GM12878 (cell line): ENCODE measurements at places on chromosomes 2 and 18. TPM values are rescaled to one million over a fixed set of nuclear protein-coding genes. Genes with fewer than 3 reads are reported as not detected.

Gene UGT1A1
- not detected in 2 replicates for total RNA-seq

DNA sequence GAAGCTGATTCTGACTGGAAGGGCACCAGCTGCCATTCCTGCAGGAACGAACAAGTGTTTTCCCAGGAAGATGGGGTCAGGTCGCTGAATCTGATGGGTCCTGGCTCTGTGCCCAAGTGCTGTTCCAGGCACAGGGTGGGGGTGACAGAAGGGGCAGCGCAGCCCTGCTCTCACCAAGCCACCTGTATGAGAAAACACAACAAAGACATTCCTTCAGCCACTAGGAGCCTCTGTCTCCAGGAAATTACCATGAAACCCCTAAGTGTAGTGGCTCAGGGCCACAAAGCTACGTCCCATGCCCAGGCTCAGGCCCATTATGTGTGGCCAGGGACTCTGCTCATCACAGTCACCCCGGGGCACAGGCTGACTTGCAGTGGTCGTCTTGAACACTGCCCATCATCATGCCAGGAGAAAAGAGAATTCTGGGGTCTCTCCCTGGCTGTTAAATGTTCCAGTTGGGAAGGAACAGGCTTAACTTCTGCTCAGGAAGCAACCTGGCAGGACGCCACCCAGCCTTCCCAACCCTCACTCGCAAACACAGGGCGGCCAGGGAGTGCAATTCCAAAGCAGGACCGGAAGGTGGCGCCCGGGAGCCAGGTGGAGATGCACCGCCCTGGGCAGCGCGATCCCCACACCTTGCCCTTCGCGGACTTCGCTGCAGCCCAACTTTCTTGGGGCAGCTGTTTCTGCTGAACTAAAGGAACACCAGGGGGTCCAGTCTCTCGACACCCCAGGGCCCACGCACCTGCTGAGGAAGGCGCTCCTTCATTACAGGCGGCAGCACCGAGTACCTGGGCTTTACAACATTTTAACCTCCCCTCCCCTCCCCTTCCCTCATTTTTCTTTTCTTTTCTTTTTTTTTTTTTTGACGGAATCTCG lies 11.0 kb upstream of the SFTPB start:
- no peak for DNase-seq
- no peaks in the 10 kb centered on the region for H3K27me3 ChIP-seq
- H3K27ac ChIP-seq, result no peak overlapping the region
- no peaks in the 10 kb centered on the region for H3K4me1 ChIP-seq

DNA sequence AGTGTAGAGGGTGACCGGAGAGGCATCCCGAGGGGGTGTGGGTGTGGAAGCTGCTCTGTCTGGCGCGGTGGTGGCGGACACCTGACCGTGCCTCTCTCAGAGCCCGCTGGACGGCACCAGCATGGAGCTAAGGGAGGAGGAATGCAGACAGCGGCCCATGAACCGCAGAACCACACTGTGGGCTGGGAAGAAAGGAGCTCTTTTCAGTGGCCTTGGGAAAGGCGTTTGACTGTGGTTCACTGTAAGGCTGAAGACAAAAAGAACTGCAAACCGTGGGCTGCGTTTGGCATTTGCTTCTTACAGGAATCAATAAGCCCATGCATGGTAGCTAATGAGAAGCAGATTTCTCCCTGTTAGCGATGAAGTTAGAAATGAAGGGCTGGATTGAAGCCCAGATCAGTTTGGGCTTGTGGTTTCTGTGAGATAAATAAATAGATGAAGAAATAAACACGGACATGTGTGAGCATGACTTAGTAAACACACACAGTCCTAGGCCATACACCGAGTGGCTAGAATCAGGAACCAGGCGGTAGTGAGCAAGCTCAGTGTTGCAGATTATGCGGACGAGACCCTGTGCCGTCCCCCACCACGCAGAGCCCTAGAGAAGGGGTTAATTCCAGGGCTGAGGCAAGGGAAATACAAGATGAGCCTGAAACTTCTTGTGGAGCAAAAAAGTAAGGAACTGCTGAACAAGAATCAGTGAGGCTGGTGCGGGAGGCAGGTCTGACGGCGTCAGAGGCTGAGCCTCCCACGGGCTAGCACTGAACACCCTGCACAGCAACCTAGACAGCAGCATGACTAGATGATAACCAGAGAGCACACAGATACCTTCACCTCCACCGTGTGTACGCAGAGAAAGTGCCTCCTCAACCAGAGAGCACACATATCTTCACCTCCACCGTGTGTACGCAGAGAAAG lies 29.3 kb upstream of the NFATC1 start:
- H3K4me3 ChIP-seq, result no peak overlapping the region
- no peaks in the 10 kb centered on the region for H3K4me1 ChIP-seq
- no peaks in the 10 kb centered on the region for H3K27me3 ChIP-seq
- no peak overlapping the region for H3K27ac ChIP-seq
- no peak for DNase-seq
- H3K36me3 ChIP-seq, result no peaks in the 10 kb centered on the region; the same call in none of the 2 replicates

Gene ICOS
- total RNA-seq, result 0.77 and 1.0 TPM in 2 replicates

DNA sequence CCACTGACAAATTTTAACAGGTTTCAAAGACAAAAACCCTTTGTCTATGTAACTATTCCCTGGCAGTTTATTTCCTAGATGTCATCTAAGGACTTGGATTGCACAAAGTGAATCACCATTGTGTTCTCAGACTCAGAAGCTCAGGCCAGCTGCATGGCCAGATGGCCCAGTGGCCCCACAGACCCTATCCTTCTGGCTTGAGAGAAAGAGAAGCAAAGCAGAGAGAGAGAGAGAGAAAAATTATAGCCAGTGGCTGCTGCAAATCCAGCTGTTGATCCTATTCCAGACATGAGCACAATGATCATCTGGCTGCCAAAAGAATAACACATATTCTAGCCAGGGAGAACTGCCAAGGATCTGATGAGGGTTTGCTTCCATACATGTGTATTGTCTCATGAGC lies 25.8 kb downstream of the CTLA4 start:
- no peak overlapping the region for H3K4me3 ChIP-seq
- H3K4me1 ChIP-seq, result no peaks in the 10 kb centered on the region
- no peaks in the 10 kb centered on the region; the same call in 1 of the 2 replicates for H3K27me3 ChIP-seq
- H3K27ac ChIP-seq, result no peak overlapping the region

Gene SUPT7L
- total RNA-seq, result 19.3 and 19.7 TPM in 2 replicates

DNA sequence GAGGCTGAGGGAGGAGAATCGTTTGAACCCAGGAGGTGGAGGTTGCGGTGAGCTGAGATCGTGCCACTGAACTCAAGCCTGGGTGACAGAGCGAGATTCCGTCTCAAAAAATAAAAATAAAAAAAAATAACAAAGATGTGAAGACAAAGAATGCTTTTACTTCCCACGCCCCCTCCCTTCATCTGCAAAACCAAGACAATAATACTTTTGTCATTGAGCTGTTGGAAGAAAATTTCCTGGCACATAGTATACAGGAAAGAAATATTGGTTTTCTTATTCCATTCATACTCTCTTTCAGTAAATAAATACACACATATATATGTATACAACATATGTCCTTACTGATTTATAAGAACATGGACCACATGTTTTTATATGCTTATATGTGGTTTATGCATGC lies 12.2 kb downstream of the GREB1 start:
- H3K27ac ChIP-seq, result no peak overlapping the region
- H3K36me3 ChIP-seq, result no peaks in the 10 kb centered on the region
- H3K4me3 ChIP-seq, result no peak overlapping the region
- H3K4me1 ChIP-seq, result no peaks in the 10 kb centered on the region; the same call in 1 of the 2 replicates
- no peaks in the 10 kb centered on the region for H3K27me3 ChIP-seq
- no peak for DNase-seq

DNA sequence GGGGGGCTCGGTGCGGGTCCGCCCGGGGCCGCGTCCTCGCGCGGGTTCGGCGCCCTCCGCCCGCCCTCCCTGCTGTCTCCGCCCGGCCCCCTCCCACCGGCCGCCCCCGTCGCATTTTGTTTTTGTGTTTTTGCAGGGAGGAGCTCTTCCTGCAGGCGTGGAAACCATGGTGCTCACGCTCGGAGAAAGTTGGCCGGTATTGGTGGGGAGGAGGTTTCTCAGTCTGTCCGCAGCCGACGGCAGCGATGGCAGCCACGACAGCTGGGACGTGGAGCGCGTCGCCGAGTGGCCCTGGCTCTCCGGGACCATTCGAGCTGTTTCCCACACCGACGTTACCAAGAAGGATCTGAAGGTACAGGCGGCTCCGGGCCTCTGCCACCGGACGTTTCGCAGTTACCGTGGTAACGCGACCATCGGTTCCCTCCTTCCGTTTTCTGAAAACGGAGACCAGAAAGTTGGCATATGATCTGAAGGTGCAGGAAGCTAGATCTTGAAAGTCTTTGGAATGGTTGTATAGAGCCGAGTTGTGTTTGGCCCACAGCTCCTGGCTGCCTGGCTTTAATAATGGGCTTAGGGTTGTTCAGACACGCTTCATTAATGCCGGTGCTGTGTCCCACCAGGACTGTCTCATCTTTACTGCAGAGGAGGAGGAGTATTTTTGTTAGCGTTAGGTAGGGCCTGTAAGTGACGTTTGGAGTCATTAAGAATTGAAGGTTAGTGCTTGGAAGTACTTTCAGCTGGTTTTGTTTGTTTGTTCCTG lies 891 bp downstream of the KDM3A start:
- H3K36me3 ChIP-seq, result peaks cover 16% of the 10 kb centered on the region
- peak; percentile 19 for DNase-seq
- no peaks in the 10 kb centered on the region for H3K27me3 ChIP-seq
- peaks cover 11% of the 10 kb centered on the region for H3K4me1 ChIP-seq

DNA sequence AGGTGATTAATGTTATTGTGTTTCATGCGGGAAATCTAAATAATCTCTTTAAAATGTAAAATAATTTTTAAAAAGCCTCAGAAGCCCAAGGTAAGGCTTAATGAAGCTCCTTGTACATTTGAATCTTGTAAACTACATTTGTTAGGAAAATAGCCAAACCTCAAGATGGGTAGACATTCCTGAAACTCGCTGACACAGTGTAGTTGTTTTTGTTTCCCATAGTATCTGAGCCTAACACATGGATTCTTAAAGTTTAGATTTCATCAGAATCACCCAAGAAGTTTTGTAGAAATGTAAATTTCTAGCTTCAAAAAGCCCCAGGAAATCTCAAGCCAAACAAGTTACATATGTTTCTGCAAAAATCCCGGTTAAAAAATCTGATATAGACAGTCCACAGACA lies 1221.1 kb upstream of the ACVR2A start:
- no peaks in the 10 kb centered on the region for H3K36me3 ChIP-seq
- no peak overlapping the region for H3K4me3 ChIP-seq
- no peak for DNase-seq
- H3K27me3 ChIP-seq, result no peaks in the 10 kb centered on the region

DNA sequence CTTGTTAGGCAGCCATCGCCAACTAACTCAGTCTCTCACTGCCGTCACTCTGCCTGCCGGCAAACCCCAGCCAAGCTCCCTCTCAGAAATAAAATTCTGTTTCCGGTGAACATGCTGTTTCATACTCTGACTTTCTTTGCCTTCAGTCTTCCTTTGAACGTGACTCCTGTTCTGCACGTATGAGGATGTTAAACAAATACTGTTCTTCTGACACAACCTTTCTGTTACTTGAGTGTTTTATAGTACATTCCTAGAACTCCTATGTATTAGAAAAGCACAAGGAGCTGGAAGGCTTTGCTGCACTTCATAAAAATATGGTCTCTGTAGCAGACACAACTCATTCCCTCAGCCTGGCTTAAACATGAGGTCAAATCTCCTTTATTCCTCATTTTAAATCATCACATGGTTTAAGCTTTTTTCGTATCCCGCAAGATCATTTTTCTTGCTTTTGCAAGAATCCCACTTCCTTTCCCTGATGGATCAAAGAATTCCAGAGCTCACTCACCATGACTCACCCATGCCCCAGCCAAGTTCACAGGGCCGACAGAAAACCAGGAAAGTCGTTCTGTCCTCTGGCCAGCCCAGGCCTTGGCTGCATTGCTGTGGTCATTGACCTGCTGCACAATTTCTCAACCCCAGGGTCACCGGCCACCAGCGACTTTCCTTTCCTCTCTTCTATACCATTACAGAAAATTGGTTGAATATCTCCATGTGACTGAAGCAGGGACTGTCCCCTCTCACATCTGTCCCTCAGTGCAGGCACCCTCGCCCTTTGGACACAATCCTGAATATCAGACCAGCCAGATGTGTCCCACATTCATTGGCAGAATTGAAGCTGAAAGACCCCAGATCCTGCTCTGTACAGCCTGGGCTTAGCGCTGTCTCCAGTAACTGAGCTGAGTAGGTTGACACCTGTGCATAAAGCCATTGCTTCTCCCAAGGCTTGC lies 183.1 kb upstream of the ARL4C start:
- no peaks in the 10 kb centered on the region for H3K36me3 ChIP-seq
- no peak for DNase-seq
- no peak overlapping the region for H3K27ac ChIP-seq
- no peaks in the 10 kb centered on the region; the same call in 1 of the 2 replicates for H3K27me3 ChIP-seq
- no peaks in the 10 kb centered on the region for H3K4me1 ChIP-seq

Gene ANKRD23
- total RNA-seq, result 3.5 and 3.9 TPM in 2 replicates

Gene CNRIP1
- not detected in 2 replicates for total RNA-seq

Gene GCG
- 0.29 TPM in 1 of 2 replicates, not detected in the other for total RNA-seq

DNA sequence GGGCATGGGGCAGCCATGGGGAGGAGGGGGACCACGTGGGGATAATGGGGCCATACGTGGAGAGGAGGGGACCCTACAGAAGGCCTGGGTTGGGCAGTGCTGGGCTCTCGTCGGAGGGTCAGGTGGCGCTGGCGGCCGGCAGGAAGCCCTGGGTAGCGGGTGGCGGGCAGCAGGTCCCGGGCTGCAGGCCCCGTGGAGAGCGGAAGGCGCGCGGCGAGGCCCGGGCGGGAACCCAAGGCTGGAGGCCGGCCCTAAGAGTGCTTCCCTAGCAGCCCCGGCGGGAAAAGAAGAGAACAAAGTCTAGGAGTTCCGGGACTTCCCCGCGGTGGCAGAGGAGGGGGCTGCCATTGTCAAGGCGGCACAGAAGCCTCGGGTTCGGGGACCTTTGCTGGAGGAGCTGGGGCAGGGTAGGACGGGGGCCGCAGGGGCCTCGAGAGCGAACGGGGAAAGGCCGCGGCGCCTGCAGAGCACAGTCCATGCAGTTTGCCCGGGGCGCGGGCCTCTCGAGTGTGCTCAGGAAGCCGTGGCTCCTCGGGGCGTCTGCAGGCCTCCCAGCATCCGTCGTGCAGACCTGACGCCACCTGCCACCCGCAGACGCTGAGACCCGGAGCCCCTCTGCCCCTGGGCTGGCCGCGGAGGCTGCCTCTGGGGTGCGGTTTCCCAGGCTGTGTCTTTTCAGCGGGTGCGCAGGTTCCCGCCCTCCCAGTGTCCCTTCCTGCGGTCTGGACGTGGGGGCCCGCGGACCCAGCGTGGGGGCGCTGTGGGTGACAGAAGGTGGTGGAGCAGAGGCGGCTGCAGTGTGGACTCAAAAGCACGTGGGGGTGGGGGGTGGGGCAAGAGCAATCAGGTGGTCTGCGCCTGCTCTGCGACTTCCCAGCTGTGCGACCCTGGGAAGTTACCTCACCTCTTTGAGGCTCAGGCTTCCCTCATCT lies 19.4 kb upstream of the NCL start:
- peak overlapping the region; percentile 93 for H3K27ac ChIP-seq
- H3K4me1 ChIP-seq, result peaks cover 15% of the 10 kb centered on the region
- H3K36me3 ChIP-seq, result no peaks in the 10 kb centered on the region

Gene CHCHD5
- total RNA-seq, result 40.6 and 43.1 TPM in 2 replicates

- no peak overlapping the region for H3K27ac ChIP-seq
- H3K4me3 ChIP-seq, result no peak overlapping the region
- H3K36me3 ChIP-seq, result no peaks in the 10 kb centered on the region
Observed at GRCh38 chr2:229611360-229611759, 103.0 kb downstream of the DNER start.
